Stimulated activated CD4-positive, alpha-beta T cell treated with anti-CD3 and anti-CD28 coated beads, Interleukin-2, amount 100 ng/mL, for 48 hours (primary cell): ENCODE measurements at places on chromosomes 7 and 10.

- DNase-seq = no peak
These were observed 94.2 kb upstream of the PHYHIPL start for GRCh38 chr10:59082249-59082648.

DNA sequence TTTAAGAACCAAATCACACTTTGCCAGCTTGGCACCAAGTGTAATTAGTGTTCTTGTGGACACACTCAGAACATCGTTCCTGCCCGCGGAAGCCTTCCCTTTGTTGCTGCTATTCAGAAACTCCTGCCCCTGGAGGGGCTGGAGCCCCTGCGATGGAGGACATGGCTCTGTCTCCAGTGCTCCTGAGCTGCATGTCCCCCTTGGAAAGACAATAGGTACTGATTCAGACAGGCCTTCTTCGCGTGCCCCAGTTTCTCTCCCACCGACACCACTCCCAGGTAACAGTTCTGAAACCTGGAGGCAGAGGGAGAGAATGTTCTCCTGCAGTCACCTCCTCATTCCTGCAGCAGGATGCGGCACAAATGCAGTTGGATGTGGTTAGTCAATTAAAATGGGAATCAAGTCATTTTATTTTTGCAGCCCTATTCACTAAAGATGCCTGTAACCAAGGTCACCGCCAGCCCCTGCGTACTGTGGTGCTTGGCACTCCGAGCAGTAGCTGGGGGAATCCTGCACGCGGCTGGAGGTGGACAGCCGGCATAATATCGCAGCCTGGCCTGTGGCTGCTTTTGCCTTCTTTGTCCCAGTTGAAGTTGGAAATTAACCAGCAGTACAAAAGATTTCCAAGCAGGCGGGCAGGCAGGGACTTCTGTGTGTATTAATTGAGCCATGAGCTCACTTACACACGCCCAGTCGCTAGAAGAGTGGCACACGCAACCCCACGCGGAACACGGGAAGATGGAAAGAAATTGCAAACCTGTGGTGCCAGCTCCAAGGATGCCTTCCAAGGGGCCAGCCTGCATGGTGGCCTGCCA lies 205.7 kb downstream of the EBF3 start:
- no peak for DNase-seq

- DNase-seq = no peak
These were observed 302.7 kb downstream of the GLRX3 start for GRCh38 chr10:130438861-130439260.

DNA sequence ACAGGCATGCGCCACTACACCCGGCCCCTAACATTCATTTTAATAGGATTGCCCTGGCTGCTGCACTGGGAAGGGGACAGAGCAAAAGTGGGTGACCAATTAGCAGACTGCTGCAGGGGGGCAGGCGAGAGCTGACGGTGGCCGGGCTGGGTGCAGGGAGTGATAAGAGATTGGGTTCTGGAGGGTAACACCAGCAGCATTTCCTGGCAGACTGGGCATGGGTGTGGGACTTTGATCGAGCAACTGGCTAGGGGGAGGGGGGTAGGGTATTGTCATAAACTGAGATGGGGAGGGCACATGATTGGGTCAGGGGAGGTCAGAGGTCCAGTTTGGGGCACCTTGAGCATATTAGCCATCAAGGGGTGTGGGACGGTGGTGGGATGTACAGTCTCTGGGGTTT lies 20.2 kb upstream of the AMZ1 start:
- no peak for DNase-seq

DNA sequence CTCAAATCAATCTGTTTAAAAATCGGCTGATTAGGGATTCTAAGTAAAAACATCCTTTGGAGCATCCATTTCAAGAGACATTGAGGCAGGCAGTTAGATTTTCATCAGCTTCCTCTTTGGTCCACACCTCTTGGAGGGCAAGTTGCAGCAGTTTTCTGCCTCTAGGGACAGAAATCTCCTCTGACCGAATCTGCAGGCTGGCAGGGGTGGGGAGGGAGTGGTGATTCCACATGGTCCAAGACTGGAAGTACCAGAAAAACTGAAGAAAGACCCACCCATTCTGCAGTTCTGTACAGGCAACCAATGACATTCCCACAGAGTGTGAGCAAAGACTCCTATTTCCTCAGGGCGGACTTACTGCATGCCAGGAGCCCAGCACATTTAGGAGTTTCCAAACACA lies 29.0 kb downstream of the FGFBP3 start:
- DNase-seq = no peak

DNA sequence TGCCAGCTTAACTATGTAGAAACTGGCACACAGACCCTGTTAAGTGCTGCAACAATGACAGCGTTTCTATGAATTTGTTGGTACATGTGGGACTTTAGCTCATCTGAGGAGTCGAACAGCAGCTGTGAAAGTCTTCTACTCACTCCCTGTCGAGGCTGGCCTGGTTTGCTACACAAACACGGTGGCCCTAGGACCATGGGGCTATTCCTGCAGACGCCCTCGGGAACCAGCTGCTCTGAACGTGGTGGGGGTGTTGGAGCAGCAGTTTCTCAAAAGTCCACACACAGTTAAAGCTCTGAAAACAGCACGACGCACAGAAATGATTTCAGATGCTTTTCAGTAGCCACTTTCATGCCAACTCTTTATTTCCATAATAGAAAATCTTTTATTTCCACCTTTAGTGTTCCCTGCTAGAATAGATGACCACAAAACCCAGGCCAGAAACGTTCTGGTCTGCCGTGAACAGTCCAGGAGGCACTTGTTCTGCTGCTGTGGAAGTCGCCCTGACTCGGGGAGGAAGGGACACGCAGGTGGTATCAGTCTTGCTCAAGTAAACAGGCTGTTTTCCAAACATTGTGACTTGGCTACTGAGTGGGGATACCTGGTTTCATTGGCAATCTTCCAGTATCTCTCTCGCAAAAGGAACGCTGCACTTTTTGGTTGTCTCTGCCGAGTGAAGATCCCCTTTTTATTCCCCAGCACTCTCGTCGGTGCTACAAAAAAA lies 21.5 kb downstream of the GUSB start:
- no peak for DNase-seq

DNA sequence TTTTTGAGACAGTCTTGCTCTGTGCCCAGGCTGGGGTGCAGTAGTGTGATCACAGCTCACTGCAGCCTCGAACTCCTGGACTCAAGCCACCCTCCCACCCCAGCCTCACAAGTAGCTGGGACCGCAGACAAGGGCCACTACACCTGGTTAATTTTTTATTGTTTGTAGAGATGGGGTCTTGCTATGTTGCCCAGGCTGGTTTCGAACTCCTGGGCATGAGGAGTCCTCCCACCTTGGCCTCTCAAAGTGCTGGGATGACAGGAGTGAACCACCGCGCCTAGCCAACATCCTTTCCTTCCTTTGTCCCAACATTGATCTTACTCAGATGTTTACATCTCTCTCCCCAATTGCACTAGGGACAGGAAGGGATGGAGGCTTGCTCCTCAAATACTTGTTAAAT lies 3.3 kb downstream of the GTF2IRD1 start:
- no peak for DNase-seq

GRCh38 chr10:13349463-13350274 lies 1.6 kb upstream of the SEPHS1 start:
- DNase-seq = peak; percentile 20

- no peak for DNase-seq
These were observed 7.4 kb upstream of the MICALL2 start for GRCh38 chr7:1466524-1467271.

DNA sequence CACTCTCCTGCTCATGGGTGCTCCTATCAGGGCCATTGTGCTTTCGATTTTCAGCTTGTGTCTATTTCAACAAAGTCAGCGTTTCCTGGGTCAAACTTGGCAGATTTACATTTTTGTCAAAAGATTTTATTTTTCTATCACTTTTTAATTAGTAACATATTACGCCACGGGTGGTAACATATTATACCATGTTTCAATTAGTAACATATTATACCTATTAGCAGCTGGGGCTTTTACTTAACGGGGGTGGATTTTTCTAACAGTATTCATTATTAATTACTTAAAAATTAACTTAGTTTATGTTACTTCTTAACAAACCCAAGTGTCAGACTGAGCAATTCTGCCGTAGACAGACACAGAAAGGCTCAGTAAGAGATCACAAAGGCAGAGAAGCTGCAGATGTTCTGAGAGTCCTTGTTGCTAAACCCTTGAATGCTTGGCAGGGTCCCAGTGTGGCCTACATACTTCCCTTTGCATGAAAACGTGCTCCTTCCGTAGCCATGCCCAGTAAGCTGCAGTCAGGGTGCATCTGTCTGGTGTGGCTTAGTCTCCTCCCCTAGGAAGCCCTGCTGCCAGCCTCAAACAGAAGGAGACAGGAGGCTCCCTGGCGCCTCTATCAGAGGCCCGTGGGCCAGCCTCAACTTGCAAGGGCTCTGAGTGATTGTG lies 263.1 kb upstream of the CXCL12 start:
- DNase-seq = no peak

DNA sequence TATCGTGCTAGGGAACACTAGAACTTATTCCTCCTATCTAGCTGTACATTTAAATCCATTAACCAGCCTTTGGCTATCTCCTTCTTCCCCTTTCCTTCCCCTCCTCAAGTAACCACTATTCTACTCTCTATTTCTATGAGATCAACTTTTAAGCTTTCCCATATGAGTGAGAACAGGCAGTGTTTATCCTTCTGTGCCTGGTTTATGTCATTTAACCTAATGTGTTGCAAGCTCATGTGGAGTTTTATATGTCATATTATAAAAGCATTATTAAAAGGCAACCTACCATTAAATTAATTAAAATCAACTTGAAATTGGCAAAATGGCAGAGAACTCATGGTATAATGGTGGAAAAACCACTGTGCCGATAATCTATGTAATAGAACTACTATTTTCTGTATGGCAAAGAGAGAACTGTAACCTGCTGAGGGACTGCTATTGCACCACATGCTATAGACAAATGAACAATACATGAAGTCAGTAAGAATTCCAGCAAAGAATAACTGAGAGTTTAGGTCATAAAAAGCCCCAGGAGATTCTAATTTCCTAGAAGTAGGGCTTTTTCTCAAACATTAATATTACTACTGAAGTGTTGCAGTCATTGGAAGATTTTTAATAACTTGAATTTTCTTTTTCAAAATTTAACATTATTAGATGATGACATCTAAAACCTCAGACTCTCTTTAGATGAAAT lies 81.8 kb downstream of the LRRN3 start:
- no peak for DNase-seq

GRCh38 chr10:133467286-133467911 lies 13.7 kb downstream of the SCART1 start:
- no peak for DNase-seq

- no peak for DNase-seq
These were observed 16.5 kb downstream of the C1QL3 start for GRCh38 chr10:16505161-16505560.

- no peak for DNase-seq
These were observed 7.8 kb upstream of the BLNK start for GRCh38 chr10:96279191-96279641.

DNA sequence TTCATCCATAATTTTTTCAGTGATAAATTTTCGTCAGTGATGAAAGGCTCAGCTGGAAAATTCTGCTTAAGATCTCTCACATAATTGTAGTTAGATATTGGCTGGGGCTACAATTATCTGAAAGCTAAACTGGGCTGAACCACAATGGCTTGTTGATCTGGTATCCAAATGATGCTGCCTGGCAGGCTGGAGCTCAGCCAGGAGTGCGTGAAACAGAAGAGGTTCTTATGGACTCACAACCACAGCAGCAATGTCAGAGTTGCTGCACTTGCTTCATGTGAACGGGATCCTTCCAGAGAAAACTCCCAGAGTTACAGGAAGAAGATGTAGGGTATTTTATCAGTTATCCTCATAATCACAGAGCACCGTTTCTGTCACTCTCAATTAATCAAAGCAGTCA lies 533.2 kb upstream of the POM121L12 start:
- no peak for DNase-seq

- no peak for DNase-seq
These were observed 79.3 kb downstream of the OAT start for GRCh38 chr10:124339119-124340032.

- DNase-seq = no peak
These were observed 209.8 kb upstream of the POM121L12 start for GRCh38 chr7:52825611-52826010.

DNA sequence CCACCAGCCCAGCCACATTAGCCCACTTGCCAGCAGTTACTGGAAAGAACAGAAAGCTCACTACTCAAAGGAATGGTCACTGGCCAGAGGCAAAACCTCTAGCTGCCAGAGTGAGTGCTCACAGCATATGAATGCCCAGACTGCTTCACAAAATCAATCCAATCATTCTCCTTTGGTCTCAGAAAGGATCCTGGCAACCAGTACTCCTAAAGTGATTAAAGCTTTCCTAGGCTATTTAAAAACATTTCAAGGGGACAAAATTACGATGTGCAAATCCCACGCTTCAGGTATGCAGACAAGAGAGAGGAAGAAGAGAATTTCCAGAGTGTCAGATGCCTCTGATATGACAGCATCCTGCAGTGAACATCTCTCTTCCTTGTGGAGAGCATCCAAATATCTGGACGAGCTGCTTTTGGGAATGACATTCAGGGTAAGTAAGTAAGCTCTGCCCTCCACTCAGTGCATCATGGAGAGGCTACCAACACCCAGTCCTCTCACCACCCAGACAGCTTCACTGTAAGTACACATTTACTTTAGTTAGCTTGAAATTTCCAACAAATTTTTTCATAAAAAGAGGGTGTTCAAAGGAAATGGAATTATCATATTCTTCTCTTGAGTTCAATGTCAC lies 25.1 kb downstream of the ICA1 start:
- DNase-seq = no peak

GRCh38 chr10:70405037-70405824 lies 1.3 kb downstream of the EIF4EBP2 start:
- DNase-seq = peak; percentile 10

DNA sequence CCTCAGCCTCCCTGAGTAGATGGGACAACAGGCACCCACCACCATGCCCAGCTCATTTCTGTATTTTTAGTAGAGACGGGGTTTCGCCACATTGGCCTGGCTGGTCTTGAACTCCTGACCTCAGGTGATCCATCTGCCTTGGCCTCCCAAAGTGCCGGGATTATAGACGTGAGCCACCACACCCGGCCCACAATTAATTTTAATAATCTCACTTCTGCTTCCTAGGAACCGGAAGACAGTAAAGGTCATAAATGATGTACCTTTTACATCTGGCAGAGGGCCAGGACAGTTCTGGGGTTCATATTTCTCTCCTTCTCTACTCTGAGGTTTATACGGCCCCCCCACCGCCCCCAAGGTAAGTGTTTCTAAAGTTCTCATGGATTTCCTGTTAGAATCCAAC lies 31.2 kb upstream of the AOAH start:
- DNase-seq = no peak

DNA sequence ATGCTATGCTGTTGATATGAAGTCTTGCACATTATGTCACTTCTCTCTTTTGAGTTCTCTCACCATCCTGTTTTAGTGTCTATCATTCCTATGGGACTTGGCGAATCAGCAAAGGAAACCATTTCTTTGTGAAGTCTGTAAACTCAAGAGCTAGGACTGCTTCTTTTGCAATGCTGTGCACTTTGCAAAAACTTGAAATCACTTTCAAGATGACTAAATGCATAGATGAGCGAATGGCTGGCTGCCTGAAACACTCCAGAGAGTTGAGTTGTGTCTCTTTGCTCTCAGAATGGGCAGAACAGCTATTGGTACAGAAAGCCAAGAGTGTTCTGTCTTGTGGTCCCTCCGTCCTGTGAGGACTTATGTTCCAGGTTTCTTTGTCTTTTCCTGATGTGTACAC lies 18.3 kb upstream of the ELMO1 start:
- no peak for DNase-seq

- no peak for DNase-seq
These were observed 122.0 kb upstream of the UNC5B start for GRCh38 chr10:71090330-71090729.

GRCh38 chr7:2037301-2037807 lies 195.4 kb downstream of the MAD1L1 start:
- DNase-seq = no peak
